GM04504 (cell line): ENCODE measurements at places on chromosomes 2 and 18.

DNA sequence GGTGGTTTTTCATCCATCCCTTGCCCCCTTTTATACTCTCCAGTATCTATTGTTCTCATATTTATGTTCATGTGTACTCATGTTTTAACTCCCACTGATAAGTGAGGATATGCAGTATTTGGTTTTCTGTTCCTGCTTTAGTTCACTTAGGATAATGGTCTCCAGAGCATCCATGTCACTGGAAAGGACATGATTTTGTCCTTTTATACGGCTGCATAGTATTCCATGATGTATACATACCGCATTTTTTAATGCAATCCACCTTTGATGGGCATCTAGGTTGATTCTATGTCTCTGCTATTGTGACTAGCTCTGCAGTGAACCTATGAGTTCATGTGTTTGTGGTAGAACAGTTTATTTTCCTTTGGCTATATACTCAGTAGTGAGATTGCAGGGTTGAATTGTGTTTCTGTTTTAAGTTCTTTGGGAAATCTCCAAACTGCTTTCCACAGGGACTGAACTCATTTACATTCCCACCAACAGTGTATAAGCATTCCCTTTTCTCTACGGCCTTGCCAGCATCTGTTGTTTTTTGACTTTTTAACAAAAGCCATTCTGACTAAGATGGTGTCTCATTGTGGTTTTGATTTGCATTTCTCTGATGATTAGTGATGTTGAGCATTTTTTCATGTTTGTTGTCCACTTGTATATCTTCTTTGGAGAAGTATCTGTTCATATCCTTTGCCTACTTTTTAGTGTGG, 420.2 kb downstream of the THSD7B start:
- DNase-seq, result no peak

DNA sequence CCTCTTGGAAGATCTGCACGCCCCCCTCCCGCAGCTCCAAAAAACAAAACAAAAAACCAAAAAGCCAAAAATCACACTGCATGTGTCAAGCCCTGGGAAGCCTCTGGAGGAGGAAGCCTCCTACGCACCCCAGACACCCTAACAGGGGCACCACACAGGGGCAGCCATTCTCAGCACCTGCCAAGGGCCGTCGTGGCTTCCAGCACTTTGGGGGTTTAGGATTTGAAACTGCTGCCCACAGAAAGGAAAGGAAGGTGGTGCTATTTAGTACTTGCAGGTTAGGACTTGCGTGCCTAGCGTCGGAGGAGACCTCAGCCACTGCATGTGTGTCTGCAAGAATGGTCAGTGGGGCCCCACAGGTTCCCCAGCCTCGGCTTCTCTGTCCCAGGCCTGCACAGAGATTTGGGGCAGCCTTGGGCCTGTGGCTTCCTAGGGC, 419 bp upstream of the GPR55 start:
- DNase-seq, result no peak

- DNase-seq, result no peak
These were observed 2.3 kb upstream of the BCL11A start for GRCh38 chr2:60555783-60556139.

DNA sequence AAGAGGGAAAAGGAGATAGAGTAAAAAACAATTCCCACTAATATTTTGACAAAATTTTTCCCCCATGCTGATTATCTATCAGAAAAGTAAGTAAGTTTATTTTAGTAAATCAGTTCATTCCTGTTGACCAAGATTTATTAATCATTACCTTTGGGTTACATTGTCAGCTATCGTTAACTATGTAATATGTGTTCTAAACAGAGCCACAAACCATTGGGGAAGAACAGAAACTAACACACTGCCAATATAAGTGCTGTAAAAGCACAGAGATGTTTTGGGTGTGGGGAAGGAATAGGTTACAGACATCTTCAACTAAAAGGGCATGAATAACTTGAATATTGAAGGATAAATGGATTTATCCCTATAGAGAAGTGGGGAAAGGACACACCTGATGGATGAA, 42.5 kb upstream of the ACADL start:
- no peak for DNase-seq

- DNase-seq, result no peak
These were observed 79.7 kb downstream of the PRKCE start for GRCh38 chr2:45731141-45731540.

DNA sequence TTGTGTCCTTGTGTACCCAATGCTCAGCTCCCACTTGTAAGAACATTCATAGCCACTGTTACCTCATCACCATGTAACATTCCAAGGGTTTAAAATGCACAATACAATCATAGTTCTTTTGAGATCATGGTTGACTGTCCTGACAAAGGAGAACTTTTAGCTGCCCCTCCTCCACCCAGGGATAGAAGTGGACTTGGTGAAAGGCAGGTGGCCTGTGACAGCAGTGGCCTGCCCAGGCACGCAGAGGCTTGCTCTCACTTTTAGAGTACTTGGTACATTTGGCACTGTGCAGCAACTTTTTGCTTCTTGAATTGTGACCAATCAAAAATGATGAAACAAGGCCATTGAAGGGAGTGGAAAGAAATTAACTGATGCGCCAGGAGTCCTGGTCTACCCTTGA, 108.7 kb downstream of the ANKRD44 start:
- DNase-seq, result no peak

DNA sequence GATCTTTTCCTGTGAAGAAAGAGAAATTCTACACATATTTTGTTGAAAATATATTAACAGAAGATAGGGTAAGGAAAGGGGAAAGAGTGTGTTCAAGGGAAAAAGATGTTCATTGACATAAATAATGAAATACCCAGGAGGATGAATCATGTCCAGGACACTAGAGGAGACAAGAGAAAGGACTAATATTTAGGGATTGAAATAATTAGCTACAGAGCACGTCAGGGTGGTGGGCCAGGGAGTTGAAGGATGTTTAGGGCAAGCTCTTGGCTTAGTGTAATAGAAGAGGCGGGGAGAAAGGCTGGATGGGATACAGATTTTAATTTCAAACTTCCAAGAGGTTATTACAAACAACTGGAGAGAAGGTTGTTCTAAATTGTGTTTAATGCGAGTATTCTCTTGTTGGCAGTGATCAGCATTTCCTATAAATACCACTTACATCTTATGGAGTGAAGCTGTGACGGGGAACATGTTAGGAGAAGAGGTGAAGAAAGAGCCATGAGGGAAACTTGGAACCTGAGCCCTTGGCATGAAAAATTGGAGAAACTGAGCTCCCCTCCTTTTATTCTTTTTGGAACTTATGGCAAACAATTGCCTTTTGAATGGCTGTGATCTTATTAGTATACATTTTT, 36.6 kb upstream of the CETN1 start:
- DNase-seq, result no peak

- no peak for DNase-seq
These were observed 327.1 kb downstream of the EPHA4 start for GRCh38 chr2:221245045-221245444.

- DNase-seq, result no peak
These were observed 206.9 kb downstream of the ICOS start for GRCh38 chr2:204143216-204144014.

- no peak for DNase-seq
These were observed 41.2 kb downstream of the TAF4B start for GRCh38 chr18:26267357-26267930.

- DNase-seq, result no peak
These were observed 189.2 kb downstream of the OSR1 start for GRCh38 chr2:19169134-19169768.

- DNase-seq, result no peak
These were observed 199.0 kb downstream of the LPIN1 start for GRCh38 chr2:11945139-11946126.

GRCh38 chr2:229901819-229902218, 20.0 kb downstream of the TRIP12 start:
- peak; percentile 43 for DNase-seq
